Posterior cingulate gyrus (tissue), 11 donors: ENCODE measurements at places on chromosomes 13 and 19.

DNA sequence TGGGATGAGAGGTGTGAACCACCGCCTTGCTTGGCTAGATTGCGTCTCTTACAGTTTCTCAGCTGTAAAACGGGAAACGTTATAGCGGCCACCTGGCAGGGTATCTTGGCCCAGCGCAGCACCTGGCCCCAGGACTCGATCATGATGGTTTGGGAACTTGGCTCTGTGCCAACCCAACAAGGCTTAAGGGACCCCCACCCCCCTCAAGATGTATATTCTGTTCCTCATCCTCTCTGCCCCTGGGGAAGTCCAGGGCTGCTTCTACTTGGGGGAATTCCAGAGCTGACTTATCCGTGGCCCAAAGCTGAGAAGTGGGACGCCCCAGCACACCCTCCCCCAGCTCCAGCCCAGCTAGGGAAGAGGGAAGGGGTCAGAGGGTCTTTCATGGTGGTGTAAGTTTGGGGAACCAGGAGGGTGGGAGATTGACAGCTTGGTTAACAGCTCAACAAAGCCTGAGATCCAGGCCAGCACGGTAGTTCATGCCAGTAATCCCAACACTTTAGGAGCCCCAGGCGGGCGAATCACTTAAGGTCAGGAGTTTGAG is 695 bp downstream of the ICAM1 start:
- DNase-seq = no peak

DNA sequence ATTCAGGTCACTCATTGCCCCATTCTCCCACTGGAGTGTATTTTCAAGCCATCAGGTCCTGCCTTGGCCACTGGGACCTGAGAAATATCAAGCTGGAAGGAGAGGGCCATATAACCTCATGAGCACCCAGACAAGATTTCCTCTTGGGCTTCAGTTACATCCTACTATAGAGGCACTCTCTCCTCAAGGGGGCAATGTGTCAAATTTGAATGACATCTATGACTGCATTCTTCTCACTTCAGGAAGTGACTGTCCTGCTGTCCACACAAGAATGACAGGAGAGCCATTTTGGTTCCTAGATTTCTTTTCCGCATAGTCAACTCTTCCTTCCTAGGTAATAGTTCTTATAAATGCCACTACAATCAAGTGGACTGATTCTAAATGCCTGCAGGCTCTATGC is 416.2 kb downstream of the DIAPH3 start:
- no peak for DNase-seq

- DNase-seq = no peak
Measured at GRCh38 chr19:2588081-2588777, 112.3 kb downstream of the GADD45B start.

GRCh38 chr13:100209857-100210825 is 121.2 kb downstream of the PCCA start:
- DNase-seq = no peak

DNA sequence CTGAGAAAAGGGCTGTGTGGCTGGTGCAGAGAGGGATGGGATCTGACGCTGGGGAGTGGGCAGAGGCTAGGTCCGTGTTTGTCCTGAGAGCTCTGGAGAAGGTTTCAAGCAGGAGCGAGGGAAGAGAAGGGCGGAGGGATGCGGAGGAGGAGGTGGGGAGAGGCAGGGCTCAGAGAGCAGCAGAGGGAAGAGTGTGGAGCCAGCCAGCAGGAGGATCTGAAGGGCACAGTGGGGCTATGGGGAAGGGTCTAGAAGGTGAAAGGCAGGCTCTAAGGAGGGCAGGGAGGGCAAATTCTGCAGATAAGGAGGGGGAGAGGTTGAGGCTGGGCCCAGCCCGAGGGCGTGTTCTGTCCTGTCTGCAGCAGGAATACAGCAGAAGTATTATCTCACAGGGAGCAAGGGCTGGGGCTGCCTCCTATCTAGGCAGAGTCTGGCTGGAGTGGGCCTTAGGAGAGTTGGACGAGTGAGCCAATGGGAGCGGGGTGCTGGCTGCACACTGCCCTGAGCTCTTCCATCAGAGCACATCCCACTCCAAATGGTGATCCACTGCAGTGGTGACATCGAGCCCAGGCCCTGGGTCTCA is 6.1 kb downstream of the AP2A1 start:
- DNase-seq = no peak

GRCh38 chr19:29858000-29858596 is 46.3 kb downstream of the CCNE1 start:
- DNase-seq = no peak

GRCh38 chr19:31214997-31215396 is 134.2 kb downstream of the TSHZ3 start:
- no peak for DNase-seq

- DNase-seq = no peak
Measured at GRCh38 chr13:24218977-24219376, 58.5 kb downstream of the SPATA13 start.

GRCh38 chr19:42386974-42387707 is 3.0 kb downstream of the CNFN start:
- DNase-seq = peak; percentile 91

DNA sequence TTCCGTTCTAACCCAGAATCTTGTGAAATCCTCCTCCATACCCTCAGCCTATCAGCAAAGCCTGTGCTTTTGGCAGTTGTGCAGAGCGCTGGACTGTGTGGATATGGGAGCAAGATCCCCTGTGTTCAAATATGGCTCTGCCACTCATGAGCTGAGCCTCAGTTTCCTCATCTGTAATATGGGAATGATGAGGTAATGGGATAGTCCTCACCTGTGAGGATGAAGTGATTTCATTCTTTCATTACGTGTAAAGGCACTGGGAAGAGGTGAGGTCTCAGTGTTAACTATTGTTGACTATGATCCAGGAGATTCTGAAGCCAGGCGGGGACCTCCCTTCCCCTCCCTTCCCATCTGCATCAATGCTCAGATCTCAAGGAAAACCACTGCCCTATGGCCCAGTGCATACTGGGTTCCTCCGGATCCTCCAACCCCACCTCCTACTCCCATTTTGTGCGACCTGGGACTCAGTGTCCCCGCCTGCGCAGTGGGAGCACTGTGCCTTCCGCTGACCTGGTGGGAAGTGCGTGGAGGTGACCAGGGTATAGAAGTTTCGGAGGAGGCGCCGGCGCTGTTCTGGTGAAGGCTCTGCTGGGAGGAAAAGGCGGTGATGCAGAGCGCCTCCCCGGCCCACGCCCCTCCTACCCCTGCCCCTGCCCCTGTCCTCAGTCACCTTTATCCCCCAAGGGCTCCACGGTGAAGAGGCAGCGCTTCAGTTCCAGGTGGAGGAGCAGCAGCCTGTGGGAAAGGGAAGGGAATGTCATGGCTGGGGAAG is 5.0 kb downstream of the FUZ start:
- no peak for DNase-seq

- no peak for DNase-seq
Measured at GRCh38 chr13:37652596-37652995, 54.0 kb upstream of the POSTN start.

GRCh38 chr13:50809133-50810090 is 34.1 kb downstream of the DLEU7 start:
- DNase-seq = no peak

GRCh38 chr19:9054765-9055164 is 32.1 kb upstream of the OR1M1 start:
- DNase-seq = no peak

- DNase-seq = no peak
Measured at GRCh38 chr13:48579165-48579918, 46.5 kb upstream of the RCBTB2 start.

DNA sequence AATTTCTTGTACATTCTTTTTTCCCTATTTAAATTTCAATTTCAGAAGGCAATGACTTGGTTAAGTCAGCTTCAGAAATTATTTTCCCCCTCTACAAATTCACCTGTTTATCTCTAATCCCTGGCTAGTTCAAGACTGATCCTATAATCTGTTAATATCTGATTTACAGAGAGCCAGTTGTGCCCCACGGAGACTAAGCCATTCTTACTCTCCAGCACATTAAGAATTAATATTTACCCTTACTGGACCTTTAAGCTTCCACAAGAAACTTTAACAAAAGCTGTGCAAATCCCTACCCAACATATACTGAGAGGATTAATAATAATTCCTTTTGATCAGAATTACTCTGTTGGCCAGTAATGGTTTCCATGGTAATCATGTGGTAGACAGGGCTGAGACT is 786.2 kb downstream of the PCDH9 start:
- no peak for DNase-seq

DNA sequence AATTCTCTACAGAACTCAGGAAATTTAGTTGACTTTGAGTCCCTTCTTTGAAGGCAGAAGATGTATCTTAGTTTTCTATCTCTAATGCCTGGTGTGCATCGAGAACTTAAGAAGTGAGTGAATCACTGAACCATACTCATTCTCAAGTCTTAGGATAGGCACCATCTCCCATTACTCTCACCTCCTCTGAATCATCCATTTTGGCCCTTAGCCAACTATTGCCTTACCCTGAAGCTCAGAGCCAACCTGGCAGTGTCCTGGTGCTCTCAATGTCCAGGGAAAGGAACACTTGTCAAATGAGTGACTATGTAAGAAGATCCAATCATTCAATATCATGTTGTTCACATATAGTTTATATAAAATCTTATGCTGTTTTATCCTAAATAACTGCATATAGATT is 146.6 kb downstream of the RGCC start:
- DNase-seq = no peak

DNA sequence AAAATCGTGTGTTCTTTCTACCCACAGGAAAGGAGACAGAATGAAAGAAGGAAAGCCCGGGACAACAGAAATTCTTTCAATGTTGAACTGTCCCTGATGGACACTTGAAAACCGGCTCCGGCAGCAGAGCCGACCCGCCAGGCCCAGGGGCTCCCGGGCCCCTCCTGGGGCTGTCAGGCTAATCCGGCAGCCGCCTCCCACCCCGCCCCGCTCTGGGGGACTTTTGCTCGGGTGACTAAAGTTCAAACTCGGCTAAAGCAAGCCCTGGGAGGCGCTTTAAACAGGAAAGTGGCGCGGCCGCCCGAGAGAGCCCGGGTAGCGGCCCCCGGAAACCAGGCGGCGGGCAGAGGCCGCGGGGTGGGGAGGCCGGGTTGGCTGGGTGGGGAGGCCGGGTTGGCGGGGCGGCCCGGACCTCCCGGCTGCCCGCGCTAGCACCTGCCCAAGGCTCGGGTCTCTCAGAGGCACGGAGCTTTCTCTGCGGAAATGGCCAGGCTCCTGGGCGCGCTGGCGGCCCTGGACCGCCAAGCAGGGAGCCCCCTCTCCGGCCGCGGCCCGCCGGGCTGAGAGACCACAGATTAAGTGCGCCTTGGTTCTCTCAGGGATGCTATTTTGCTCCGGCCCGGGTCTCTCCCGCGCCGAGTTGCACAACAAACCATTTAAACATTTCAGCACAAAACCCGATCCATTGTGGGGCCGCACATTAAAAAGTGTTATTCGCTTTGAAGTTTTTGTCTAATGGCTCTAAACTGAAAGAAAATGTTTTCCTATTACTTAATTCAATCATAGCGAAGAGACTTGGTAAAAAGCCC is 2.6 kb upstream of the GSX1 start:
- DNase-seq = no peak

DNA sequence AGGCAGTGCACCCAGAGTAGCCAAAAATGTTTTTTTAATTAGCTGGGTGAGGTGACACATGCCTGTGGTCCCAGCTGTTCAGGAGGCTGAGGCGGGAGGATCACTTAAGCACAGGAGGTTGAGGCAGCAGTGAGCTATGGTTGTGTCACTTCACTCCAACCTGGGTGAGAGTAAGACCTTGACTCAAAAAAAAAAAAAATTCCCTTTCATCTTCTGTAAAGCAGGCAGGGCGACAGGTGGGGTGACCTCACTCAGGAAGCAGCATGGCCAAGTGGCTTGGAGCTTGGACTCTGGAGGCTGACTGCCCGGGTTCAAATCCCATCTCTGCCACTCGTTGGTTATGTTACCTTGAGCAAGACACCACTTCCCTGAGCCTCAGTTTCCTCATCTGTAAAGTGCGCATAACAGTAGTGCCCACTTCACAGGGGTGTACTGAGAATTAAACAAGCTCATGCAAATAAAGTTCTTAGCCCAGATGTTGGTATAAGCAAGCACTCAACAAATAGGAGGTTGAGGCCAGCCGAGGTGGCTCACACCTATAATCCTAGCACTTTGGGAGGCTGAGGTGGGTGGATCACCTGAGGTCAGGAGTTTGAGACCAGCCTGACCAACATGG is 48.3 kb downstream of the MAP4K1 start:
- DNase-seq = no peak

GRCh38 chr19:29487432-29487831 is 38.4 kb upstream of the VSTM2B start:
- DNase-seq = no peak

DNA sequence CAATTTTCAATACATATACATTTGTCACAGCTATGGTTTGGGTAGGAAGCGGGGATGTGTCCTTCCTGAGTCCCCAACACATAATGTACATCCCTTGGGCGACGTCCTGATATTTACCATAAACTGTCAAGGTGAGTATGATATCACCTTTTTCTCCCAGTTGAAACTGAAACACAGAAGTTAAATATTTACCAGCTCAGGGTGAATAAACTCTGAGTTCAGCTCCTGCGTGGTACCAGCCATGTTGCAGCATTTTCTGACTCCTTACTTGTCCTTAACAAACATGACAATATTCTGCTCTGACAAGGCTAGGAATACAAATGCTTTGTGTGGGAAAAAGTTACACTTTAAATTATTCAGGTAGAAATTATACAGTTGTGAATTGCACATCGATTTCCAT is 294.2 kb downstream of the TEX29 start:
- no peak for DNase-seq

DNA sequence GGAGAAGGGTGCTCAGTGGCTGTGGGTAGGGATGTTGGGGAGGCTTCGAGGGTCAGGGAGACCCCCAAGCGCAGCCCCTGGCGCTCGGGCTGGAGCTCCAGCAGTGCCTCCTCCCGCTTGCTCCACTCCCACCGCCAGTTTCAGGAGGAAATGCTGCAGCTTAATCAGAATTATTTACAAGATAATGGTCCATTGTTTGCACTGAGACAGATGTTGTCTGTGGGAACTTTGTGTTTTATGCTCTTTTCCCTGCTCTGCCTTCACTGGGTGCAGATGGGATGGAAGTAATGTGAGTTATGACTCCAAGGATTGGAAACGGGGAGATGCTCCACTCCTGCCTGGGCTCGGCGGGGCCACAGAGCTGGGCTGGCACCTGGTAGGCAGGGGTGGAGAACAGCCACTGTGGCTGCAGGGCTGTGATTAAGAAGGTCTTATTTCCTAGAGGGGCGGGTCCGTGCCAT is 192.4 kb downstream of the ZNF536 start:
- no peak for DNase-seq

- DNase-seq = no peak
Measured at GRCh38 chr13:27678306-27679040, 56.8 kb downstream of the POLR1D start.

DNA sequence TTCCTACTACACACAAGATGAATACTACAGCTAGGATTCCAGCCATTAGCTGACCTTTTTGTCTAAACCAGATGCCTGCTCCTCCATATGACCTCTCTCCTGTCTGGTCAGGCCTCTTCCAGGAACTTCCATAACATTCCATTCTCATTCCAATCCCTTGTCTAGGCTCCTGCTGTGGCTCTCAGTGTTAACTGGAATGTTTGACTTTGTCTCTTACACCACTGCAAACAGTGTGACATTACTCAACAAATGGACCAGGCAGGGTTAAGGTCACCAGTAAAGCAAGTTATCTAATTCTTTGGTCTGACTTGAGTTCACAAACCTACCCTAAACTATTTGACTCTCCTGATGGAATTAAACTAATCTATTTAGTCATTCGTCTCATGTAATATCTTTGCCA is 2.1 kb upstream of the GPC6 start:
- no peak for DNase-seq
